ENCODE measurements at places on chromosomes 5 and 9.

GRCh38 chr5:5221724-5222123, 81.6 kb downstream of the ADAMTS16 start:
- no peak for DNase-seq

DNA sequence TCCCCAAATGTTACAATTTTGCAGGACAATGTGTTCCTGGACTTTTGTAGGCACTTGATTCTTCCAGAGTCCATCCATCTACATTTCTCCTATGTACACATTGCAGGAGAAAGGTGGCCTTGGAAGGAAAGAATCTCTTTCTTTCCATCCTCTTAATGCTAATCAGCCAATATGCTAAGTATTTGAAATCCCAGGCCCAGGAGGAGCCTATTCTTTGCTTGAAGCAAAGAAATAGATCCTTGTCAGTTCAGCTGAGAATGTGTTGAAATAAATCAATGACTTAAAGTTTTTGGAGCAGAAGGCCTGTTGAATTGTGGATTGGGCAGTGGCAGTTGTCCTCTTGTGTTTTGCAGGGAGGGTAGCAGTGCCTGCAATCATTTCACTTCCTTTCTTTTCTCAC, 113.3 kb downstream of the PTTG1 start:
- DNase-seq = no peak

- DNase-seq = peak; percentile 68
Measured at GRCh38 chr5:159106569-159107282, 7.0 kb upstream of the EBF1 start.

GRCh38 chr9:115976781-115977180, 176.8 kb upstream of the PAPPA start:
- no peak for DNase-seq

DNA sequence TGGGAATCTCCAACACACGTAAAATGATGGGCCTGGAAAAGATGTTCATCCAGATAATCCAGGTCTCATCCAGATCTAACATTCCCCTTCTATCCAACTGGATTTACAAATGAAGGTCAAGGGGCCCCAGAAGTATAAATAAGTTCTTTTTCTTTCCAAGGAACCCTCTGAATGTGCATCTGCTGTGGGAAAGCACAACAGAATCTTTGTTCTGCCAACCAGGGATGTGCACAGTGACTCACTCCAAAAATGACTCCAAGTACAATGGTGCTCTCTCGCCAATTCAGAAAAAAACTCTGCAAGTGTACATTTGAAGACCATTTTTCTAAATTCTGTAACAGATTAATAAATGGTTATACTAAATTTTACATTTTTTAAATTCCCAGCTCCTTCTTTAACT, 12.4 kb downstream of the RAPGEF6 start:
- no peak for DNase-seq

- no peak for DNase-seq
Measured at GRCh38 chr5:139482050-139482889, at the start of gene STING1. TSS of gene STING1 (minus strand) at chr5:139482758. CDS start at chr5:139481704, 1,054 bp downstream.

GRCh38 chr5:171525085-171525484, 105.6 kb downstream of the FGF18 start:
- DNase-seq = no peak

DNA sequence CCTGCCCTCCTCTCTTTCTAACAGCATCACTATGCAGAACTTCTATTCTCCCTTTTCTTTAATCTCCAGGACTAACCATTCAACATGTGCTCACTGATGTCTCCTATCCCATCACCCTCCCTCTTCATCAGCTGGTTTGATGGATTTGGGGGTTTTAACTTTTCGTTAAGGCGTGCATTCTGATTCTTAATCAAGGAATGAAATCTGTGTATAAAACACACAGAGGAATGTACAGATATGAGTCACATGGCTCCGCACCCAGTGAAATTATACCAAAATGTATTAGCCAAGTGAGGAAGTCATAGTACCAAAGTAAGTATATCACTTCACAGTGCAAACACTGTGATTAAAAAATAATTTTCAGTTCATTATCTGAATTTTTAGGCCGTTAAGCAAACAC, 35.2 kb downstream of the MARCHF11 start:
- no peak for DNase-seq

- DNase-seq = no peak
Measured at GRCh38 chr5:601771-602465, 10.2 kb upstream of the CEP72 start.

DNA sequence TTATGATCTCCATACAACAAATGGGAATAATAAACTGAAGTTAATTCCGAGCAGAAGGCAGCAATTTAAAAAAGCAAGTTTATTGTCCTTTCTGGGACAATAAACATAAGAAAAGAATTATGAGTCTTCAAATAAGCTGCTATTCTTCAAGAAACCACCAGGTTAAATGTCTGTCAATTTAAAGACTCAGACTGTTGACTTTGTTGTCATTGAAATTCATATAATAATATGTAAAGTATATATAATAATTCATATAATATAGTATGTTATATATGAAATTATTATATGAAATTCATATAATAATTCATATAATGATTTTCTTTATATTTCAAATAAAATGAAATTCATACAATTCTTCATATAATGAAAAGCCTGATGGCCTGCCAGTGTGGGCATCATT, 497.5 kb upstream of the RGMB start:
- DNase-seq = no peak

- DNase-seq = no peak
Measured at GRCh38 chr9:120197605-120198004, 382.4 kb downstream of the CDK5RAP2 start.

DNA sequence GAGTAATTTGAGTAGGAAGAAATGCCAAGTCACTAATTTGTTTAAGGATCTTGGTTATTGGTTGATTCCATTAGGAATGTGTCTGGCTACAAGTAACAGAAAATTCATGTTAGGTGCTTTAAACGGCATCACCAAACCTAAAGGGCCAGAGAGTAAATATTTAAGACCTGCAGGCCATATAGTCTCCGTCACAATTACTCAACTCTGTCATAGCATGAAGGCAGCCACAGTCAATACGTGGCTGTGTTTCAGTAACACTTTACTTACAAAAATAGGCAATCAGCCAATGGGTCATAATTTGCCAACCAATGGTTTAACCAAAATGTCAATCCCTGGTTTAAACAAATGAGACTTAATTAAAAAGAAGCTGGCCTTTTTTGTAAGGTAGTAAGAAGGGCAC, 98.5 kb downstream of the ARL15 start:
- no peak for DNase-seq

Data from D721Med (cell line).